ENCODE measurements at places on chromosomes 2 and 18.
A peak's percentile ranks its signal among the peaks of the same experiment; 100 is the strongest.

DNA sequence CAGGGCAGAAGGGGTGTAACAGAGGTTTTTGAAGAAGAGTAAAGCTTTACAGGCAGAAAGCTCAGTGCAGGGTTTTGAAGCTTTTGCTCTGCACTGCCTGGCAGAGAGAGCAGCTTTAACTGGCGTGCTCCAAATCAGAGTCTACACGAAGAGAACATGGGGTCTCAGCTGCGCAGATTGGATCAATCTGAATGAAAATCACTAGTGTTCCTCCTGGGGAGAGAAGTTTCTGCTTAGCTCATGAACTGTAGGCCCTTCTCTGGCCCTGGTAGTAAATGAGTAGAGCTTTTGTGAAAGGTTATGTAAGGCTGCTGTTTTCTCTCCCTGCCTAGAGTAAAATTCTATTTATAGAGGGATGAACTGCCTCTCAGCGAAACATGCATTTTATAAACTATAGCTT lies 13.6 kb downstream of the DCC start:
- DNase-seq = no peak

- DNase-seq = no peak
Observed at GRCh38 chr18:37254236-37254754, 311.3 kb downstream of the CELF4 start.

- DNase-seq = no peak
Observed at GRCh38 chr18:7565677-7566076, 1.4 kb upstream of the PTPRM start.

- no peak for DNase-seq
Observed at GRCh38 chr18:8657873-8658470, 47.4 kb upstream of the MTCL1 start.

GRCh38 chr2:102137138-102137537 lies 5.4 kb upstream of the IL1R1 start:
- no peak for DNase-seq

- DNase-seq = no peak
Observed at GRCh38 chr2:64847930-64848329, 141.3 kb upstream of the SLC1A4 start.

- peak; percentile 55 for DNase-seq
Observed at GRCh38 chr2:58734365-58734764, 493.2 kb upstream of the FANCL start.

All from A549 (cell line).